ENCODE measurements at places on chromosomes 5 and 9. TPM values are rescaled to one million over a fixed set of nuclear protein-coding genes. Genes with fewer than 3 reads are reported as not detected.

- no peak for DNase-seq
Measured at GRCh38 chr5:127429928-127430327, 87.5 kb upstream of the PRRC1 start.

Gene C5orf52
- polyA plus RNA-seq: not detected

- no peak for DNase-seq
Measured at GRCh38 chr9:84331119-84331809, 9.3 kb downstream of the SLC28A3 start.

DNA sequence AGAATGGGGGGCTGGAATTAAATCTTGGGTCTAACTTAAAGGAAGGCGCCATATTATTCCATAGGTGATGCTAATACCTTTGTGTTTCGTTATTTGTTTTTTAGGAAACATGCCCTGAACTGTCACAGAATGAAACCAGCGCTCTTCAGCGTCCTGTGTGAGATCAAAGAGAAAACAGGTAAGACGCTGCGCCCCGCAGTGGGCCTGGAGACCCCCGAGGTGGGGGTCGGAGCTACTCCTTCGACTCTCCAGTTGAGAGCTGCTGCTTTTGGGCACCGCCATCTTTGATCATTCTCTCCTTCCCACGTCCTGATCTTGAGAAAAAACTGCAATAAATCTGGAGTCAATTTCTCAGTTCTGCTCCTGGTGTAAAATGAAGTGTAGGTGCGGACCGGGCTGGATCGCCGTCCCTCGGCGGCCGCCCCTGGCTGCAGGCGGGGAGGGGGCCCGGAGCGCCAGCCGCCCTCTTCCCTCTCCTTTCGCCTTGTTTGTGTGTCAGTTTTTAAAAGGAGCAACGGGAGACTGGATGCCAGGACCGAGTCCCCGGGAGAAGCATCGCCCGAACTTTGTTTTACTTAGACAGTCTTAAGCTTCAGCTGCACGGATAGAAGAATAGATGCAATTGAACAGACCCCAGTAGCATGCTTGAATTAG is 1.4 kb downstream of the PBX3 start:
- no peak for DNase-seq

- DNase-seq: no peak
Measured at GRCh38 chr5:75156585-75156984, 80.1 kb downstream of the ANKRD31 start.

DNA sequence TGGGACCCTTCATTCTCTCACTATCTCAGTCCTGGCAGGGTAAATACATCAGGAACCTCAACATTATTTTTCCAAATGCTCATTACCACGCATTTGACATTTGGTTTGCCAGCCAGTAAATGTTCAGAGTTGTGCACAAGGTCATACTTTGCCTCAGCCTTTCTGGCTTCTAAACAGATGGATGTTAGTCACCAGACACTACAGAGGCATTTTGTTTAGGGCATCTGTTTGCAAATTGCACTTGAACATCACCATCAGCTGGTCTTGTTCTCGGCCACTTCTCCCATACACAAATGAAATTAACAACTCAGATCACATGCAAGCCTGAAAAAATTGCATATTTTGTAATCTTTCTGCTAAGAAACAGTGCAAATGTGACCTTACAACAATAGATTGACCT is 75.0 kb upstream of the SLC1A1 start:
- no peak for DNase-seq

DNA sequence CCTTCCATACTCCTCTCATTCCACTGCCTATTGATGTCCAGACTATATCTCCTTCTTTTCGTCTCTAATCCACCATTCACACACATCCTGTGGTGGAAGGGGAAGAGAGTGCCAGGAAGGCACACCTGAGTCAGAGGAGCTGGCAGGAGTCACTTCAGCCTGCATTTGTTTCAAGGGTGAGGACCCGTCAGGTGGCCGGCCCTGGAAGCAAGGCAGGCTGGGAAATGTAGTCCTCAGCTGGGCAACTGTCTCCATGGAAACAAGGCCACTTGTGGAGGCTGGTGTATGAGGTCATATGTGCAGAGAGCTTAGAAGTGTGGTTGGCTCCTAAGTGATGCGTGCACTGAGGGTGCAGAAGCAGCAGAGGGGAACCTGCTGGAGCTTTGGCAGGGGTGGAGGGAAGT is 278.4 kb downstream of the NSG2 start:
- DNase-seq: no peak

DNA sequence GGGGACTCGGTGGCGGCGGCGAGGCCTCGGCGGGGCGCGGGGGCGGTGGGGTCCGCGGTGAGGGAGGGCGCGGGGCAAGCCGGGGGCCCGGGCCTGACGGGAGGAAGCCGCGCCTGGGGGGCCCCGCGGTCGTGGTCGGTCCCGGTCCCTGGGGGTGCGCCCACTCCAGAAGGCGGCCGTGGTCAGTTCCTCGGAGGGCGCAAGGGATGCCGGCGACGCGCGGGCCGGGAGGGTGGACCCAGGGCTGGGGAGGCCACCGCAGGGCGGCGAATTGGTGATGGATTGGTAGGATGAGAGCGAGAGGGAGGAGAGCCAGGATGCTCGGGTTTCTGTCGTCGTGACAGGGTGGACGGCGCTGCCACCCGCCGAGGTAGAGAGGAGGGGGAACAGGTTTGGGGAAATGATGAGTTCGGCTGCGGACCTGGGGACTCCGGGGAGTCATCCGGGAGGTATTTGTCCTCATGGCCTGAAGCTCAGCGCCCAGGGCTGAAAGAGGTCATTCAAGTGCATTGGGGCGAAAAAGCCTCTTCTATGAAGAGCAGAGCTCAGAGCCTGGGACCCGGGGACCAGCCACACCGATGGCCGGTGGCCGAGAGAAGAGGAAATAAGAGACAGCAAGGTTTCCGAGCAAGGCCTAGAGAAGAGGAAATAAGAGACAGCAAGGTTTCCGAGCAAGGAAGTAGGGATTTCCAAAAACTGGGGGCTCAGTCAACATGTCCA is 557 bp downstream of the GNG10 start:
- DNase-seq: no peak

Gene GNG10
- 48.6 TPM for polyA plus RNA-seq

GRCh38 chr5:67578011-67578410 is 381.4 kb upstream of the CD180 start:
- DNase-seq: no peak

Gene ZNF462
- 13.7 TPM for polyA plus RNA-seq

Gene TTC16
- polyA plus RNA-seq: 0.08 TPM

DNA sequence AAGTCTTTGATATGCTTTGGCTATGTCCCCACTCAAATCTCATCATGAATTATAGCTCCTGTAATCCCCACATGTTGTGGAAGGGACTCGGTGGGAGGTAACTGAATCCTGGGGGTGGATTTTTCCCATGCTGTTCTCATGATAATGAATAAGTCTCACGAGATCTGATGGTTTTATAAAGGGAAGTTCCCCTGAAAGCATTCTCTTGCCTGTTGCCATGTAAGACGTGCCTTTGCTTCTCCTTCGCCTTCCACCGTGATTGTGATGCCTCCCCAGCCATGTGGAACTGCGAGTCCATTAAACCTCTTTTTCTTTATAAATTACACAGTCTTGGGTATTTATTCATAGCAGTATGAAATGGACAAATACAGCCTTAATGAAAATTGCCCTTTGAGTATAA is 44.7 kb upstream of the ICE1 start:
- no peak for DNase-seq

DNA sequence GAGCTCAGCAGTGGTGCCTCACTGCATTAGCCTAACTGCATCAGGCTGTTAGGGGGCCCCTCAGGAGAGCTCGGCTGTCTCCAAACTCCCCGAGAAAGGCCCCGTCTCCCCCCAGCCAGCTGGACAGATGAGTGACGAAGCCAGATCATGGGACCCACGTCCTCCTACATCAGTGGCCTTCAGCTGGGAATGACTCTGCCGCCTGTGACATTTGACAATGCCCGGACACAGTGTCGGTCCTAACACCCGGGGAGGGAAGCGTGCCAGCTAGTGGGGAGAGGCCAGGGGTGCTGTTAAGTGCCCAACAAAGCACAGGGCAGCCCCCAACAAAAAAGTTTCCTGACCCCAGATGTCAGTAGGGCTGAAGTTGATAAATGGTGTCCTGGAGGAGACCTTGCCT is 375.2 kb upstream of the IRX2 start:
- DNase-seq: no peak

DNA sequence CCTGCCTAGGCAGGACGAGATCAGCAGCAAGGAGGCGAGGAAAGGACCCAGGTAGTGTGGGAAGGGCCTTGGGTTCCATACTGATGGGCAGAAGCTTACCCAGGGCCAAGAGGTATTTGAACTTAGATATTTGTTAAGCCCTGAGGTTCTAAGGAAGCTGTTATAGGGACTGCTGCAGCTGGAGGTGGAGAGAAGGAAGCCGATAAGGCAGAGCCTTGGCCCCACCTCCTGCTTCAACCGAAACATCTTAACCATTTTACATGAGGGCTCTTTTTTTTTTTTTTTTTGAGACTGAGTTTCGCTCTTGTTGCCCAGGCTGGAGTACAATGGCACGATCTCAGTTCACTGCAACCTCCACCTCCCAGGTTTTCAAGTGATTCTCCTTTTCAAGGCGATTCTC is 8.6 kb upstream of the AQP3 start:
- no peak for DNase-seq

Gene LMX1B
- polyA plus RNA-seq: 20.2 TPM

- no peak for DNase-seq
Measured at GRCh38 chr9:96618209-96619123, 1.2 kb downstream of the CDC14B start.

GRCh38 chr5:145787507-145787906 is 47.6 kb downstream of the PRELID2 start:
- DNase-seq: no peak

- DNase-seq: no peak
Measured at GRCh38 chr5:112077180-112077579, 320.2 kb upstream of the NREP start.

Gene IER5L
- 9.2 TPM for polyA plus RNA-seq

GRCh38 chr5:6900247-6901227 is 187.3 kb downstream of the TENT4A start:
- peak; percentile 27 for DNase-seq

Gene SMIM33
- polyA plus RNA-seq: 0.07 TPM

Gene TNFAIP8
- 39.1 TPM for polyA plus RNA-seq

Gene MOB3B
- polyA plus RNA-seq: 27.1 TPM

Gene SEMA5A
- polyA plus RNA-seq: 38.2 TPM

GRCh38 chr5:132840896-132841295 is 10.4 kb upstream of the SHROOM1 start:
- DNase-seq: no peak

Gene PPIP5K2
- 82.9 TPM for polyA plus RNA-seq

Gene ZMAT2
- 89.2 TPM for polyA plus RNA-seq

Gene TAF11L13
- not detected for polyA plus RNA-seq

- DNase-seq: no peak
Measured at GRCh38 chr9:92247296-92247695, 46.2 kb downstream of the IARS1 start.

- DNase-seq: no peak
Measured at GRCh38 chr5:151490627-151491026, 43.2 kb downstream of the SLC36A1 start.

- DNase-seq: no peak
Measured at GRCh38 chr9:90724112-90724511, 77.5 kb upstream of the SYK start.

GRCh38 chr9:134559013-134559412 is 82.6 kb upstream of the COL5A1 start:
- DNase-seq: no peak

DNA sequence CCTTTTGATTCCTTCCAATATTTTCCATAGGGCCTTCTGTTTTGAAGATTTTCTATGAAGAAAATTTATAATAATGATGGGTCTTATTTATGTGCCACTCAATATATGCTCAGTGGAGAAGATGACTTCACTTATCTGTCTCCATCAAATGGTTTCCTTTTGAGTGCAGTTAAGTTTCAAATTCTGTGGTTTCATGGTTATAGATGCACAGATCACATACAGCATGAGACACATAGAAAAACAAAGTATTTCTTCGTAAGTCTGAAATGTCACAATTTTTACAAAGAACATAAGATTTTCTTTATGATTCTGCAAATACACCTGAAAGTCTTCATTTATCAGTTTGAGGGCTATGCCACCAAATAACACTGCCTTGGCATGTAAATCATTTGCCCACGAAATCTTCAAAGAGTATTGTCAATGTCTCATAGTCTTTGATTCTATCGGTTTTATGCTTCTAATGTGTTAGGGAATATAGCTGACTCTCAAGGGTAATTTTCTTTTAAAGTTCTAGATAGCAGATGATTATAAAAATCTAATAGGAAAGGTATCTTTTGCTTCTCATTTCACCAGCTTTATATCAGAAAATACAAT is 14.1 kb downstream of the CFAP95 start:
- no peak for DNase-seq

- no peak for DNase-seq
Measured at GRCh38 chr5:129137637-129138036, 43.1 kb downstream of the ISOC1 start.

GRCh38 chr5:117255211-117256027 is 680.8 kb upstream of the SEMA6A start:
- no peak for DNase-seq

DNA sequence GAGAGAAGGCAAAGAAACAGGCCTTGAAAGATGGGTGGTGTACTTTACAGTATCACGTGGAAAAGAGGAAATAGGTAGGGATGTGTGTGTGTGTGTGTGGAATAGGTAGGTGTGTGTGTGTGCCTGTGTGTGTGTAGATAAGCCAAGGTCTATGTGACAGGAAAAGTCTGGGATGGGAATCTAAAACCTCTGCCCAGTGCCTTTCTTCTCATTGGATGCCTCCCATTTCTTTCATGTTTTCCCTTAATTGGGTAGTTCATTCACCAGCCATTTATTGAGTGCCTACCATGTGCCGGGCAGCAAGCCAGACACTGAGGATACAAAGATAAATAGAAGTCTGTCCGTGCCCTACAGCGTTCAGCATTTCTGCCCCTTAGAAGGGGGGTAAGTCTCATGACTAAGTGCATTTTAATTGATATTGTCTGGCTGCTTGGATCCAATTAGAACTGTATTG is 1.0 kb downstream of the URM1 start:
- DNase-seq: no peak

DNA sequence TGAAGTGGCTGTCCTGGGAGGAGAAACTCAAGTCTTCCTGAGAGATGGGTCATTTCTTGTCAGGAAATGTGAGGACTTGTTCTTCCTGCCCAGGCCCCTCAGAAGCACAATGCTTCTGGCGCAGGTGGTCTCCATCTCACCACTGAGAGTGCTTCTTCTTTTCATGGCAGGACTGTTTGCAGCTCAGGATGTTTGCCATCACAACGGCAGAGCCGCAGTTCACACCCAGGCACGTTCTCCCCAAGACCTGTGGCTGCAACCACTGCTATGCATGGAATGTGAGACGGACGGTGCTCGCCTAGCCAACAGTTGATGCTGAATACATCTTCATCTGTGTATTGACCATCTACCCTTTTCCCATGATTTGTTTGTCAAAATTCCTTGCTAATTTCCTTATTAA is 216.3 kb downstream of the GADD45G start:
- DNase-seq: no peak

- no peak for DNase-seq
Measured at GRCh38 chr9:79651251-79651795, 79.6 kb downstream of the TLE4 start.

- no peak for DNase-seq
Measured at GRCh38 chr5:175443514-175444059, 395 bp downstream of the DRD1 start.

GRCh38 chr5:116486588-116486987 is 88.0 kb downstream of the SEMA6A start:
- no peak for DNase-seq

Gene SLC25A2
- not detected for polyA plus RNA-seq

Data from left renal pelvis (tissue), 4 donors.